Keratinocyte (primary cell): ENCODE measurements at places on chromosomes 13 and 19. TPM values are rescaled to one million over a fixed set of nuclear protein-coding genes. Genes with fewer than 3 reads are reported as not detected.

Gene DPF1
- 1.5 to 1.9 TPM (median 1.8 TPM) in 3 replicates for polyA plus RNA-seq

Gene IL11
- polyA plus RNA-seq, result 1.6 to 5.1 TPM (median 2.2 TPM) in 3 replicates

Gene TGFBR3L
- polyA plus RNA-seq, result 0.28 to 0.72 TPM (median 0.68 TPM) in 3 replicates

Gene NHLRC3
- polyA plus RNA-seq, result 5.4 to 9.6 TPM (median 8.8 TPM) in 3 replicates

Gene KLHL1
- not detected in 3 replicates for polyA plus RNA-seq

DNA sequence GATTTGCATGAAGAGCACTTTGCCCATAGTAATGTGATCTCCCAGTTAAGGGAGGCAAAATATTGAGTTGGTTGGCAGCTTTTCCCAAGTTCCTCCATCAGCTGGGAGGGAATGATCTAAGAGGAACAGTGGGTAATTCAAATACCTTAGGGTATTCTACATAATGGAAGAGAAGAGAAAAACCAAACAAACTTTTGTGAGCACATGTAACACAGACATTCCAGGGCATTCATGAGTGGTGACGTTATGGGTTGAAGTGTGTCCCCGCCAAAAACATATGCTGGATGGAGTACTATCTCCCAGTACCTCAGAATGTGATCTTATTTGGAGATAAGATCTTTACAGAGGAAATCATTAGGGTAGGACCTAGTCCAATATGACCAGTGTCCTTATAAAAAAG, 220.1 kb downstream of the FOXO1 start:
- H3K4me1 ChIP-seq, result peaks cover 8% of the 10 kb centered on the region
- DNase-seq, result no peak
- no peaks in the 10 kb centered on the region for H3K36me3 ChIP-seq
- H3K27me3 ChIP-seq, result no peaks in the 10 kb centered on the region

DNA sequence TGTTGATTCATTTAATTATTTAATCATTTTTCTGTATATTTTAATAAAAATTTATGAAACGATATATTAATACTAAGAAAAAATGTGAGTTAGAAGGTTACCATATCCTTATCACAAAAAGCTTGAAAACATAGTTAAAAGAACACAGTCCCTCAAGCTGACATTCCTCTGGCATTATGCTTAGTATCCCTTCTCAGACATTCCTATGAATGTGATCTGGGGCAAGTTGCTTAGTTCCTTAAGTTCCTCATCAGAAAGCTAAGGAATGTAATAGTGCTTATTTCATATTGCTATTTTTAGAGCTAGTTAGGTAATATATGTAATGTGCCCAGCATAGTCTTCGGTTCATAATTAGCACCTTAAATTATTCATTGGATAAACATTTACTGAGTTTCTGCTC, 122.8 kb downstream of the MTUS2 start:
- no peaks in the 10 kb centered on the region for H3K36me3 ChIP-seq
- no peaks in the 10 kb centered on the region for H3K27me3 ChIP-seq
- DNase-seq, result no peak
- no peak overlapping the region for H3K27ac ChIP-seq
- H3K4me3 ChIP-seq, result no peak overlapping the region

DNA sequence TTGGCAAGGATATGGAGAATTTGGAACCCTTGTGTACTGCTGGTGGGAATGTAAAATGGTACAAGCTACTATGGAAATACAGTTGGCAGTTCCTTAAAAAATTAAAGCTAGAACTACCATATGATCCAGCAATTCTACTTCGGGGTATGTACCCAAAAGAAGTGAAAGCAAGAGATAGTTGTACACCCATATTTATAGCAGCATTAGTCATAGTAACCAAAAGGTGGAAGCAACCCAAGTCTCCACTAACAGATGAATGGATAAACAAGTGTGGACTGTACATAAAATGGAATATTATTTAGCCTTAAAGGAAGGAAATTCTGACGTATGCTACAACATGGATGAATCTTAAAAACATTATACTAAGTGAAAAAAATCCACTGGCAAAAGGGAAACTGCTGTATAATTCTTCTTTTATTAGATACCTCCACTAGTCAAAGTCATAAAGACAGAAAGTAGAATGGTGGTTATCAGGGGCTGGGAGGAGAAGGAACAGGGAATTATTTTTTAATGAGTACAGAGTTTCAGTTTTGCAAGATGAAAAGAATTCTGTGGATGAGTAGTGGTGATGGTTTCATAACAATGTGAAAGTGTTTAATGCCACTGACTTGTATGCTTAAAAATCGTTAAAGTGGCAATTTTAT, 141.6 kb downstream of the RXFP2 start:
- no peak overlapping the region for H3K27ac ChIP-seq
- DNase-seq, result no peak
- no peaks in the 10 kb centered on the region for H3K36me3 ChIP-seq
- H3K4me3 ChIP-seq, result no peak overlapping the region
- H3K27me3 ChIP-seq, result no peaks in the 10 kb centered on the region
- H3K4me1 ChIP-seq, result no peaks in the 10 kb centered on the region
